ENCODE measurements at places on chromosomes 12 and 14.
A peak's percentile ranks its signal among the peaks of the same experiment; 100 is the strongest.

DNA sequence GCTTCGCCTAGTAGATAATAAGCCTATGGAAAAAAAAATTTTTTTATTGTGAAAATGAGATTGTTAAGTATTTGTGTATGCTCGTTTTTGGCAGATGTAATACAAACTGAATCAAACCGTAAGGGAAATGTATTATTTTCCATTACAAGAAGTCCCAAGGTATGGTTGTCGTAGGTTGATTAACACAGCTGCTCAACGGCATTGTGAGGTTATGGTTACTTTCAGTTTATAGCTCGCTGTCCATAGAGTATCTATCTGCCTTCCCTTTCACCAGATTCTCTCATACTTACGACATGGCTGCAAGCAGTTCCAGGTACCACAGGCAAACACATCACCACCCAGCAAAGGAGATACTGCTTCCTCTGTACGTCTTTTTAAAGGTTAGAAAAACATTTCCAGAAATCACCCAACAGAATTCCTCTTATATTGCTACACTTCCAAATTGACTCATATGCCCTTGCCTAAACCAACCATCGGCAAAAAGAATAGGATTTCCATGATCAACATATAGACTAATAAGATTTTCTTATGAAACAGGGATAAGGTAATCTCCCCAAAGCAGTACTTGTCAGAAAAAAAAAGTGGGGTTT lies 338.6 kb downstream of the SYT1 start:
- DNase-seq = no peak

- peak; percentile 61 for DNase-seq
Observed at GRCh38 chr12:109428037-109428629, 49.0 kb downstream of the KCTD10 start.

DNA sequence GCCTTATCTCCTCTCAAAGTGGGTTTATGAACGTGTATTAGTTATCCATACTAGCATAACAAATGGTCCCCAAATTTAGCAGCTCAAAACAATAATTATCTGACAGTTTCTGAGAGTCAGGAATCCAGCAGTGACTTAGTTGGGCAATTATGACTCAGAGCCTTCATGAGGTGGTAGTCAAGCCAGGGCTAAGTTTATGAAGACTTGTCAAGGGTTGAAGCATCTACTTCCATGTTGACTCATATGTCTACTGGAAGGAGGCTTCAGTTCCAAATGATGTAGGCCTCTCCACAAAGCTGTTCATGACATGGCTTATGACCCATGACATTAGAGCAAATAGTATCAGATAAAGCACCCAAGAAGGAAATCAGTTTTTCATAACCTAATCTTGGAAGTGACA lies 73.2 kb downstream of the IPO8 start:
- DNase-seq = no peak

DNA sequence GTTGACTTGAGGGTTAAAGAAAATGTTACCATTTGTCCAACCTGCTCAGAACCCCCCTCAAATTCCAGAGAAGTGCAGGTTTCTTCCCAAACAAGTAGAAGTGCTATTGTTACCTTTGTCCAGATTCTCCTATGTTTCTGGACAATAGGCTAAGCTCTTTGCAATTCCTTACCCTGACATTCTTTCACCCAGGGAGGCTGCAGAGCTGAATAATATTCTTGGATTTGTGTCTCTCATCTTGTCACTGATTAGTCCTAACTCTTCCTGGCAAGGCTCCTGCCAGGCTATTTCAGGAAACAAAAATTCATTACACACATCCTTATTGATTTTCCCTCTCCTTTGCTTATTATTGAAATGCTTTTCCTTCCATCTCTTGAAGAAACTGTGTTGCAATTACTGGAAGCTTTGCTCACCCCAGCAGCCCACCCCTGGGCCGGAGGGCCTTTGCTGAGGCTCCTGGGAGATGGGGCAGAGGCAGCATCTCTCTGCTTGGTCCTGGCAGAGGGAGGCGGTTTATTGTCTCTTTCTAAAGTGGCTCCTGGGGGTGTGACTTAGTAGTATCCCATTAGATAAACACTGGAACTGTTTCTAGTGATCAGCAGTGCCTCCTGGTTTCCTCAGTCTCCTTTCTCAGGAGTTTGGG lies 207.5 kb upstream of the PELI2 start:
- DNase-seq = no peak

DNA sequence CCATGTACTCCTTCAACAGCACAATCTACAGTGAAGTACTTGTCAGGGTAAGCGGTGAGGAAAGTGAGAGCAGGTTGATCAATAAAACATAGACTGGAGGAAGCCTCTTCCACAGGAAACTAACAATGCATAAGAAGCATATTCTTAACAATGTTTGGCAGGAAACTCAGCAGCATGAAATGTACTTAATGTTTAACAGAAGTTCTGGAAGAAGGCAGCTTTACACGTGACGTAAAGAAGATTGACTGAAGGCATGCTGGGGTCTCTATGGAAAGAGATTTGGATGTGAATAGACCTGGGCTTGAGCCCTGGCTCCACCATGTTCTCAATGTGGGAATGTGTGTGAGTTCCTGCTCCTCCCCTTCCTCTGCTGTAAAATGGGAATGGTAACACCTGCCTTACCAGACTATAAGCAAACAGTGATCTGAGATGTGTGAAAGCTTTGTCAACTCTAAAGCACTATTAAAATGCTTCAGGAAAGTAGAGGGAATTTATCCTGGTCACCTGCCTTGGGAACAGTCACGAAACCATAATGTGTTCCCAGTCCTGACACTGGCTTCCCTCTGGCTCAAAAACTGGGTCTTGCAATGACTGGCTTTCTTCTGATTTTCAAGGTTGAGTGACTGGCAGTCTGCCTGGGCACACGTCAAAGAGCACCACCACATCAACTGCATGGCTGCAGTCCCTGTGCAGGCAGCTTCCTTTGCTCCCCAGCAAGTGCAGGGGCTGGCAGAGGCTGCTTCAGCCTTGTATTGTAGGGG lies 384.6 kb downstream of the APAF1 start:
- no peak for DNase-seq

GRCh38 chr12:11827091-11828061 lies 177.9 kb downstream of the ETV6 start:
- no peak for DNase-seq

DNA sequence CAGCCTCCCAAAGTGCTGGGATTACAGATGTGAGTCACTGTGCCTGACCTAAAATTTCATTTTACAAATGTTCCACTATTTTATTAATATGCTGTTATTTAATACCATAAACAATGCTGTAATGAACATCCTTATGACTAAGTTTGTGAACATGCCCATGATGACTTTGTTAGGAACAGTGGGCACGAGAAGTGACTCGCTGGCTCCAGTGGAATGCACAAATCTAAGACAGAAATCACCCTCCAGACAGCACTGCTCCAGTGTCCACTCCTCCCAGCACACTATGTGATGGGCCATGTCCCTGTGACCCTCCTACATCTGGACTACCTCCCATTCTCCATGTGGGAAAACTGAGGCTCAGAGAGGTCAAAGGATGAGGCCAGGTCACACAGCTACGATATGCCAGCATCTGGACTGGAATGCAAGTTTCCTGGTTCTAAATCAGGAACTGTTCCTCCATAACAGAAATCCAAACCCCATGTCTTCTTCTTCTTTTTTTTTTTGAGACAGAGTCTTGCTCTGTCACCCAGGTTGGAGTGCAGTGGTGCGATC lies 57.9 kb downstream of the GPR68 start:
- DNase-seq = no peak

DNA sequence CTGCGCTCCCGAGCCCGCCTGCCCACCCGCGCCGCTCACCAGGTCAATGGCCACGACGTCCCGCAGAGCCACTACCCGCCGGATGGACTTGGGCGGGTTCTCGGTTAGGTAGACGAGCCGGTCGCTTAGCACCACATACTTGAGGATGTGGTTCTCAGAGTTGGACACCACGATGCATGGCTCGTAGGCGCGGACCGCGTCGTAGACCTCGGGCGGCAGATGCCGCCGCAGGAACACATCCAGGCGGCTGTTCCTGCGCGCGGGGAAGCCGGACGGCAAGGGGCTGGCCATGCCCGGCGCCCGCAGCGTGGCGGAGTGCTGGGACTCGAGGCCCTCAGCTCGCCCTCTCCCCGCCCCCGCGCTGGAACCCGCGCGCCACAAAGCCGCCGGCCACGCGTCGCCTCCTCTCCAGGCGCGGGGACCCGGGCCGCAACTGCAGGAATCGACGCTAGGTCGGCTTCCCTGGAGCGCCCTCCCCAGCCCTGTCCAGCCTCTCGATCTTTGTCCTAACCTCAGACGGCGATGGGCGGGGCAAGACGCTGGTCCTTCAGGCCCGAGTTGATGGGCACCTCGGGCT lies at the start of gene C12orf56:
C12orf56 (minus strand) TSS at position 484 of the 577 bp plus-strand sequence; CDS start at position 291, 193 bp downstream.
- DNase-seq = no peak

- no peak for DNase-seq
Observed at GRCh38 chr14:28412077-28412476, 354.5 kb upstream of the FOXG1 start.

DNA sequence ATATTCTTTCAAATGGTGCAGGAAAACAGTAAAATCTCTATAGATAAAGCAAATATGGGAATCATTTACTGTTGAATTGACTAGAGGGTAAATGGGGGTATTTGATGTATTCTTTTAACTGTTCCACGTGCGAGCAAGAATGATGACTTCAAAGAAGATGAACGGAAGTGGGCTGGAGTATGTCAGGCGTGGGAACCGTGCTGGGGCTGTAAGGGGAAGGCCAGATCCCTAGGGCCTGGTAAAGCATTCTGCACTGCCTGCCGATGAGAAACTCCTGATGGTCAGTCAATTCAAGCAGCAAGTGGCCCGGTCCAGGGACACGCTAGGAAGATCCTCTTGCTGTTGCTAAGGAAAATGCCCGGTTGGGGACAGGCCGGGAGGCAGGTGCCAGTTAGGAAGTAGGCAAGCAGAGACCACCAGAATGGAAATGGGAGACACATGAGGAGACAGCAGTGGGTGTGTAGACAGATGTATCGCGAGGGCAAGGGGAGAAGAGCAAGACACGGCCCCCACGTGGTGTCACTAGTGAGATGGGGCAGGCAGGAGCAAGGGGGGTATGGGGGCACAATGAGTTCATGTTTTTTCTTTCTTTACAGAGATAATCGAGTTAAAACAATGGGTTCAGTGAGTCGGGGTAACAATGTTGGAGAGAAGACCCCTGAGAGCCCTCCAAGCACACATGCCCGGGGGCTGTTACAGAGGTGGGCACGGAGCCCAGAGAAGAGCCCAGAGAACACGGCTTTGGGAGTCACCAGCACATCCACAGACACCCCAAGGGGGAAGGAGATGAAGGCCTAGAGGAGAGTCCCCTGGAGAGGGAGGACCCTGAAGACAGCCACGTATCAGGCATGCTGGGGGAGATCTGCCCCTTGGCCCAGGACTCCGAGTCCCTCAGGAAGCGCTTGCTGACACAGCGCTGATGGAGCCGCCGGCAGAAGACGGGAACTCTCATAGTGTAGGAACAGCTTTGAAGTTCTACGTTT lies 37.2 kb downstream of the FBXO21 start:
- DNase-seq = no peak

- DNase-seq = no peak
Observed at GRCh38 chr12:127981875-127982274, 285.1 kb upstream of the TMEM132C start.

DNA sequence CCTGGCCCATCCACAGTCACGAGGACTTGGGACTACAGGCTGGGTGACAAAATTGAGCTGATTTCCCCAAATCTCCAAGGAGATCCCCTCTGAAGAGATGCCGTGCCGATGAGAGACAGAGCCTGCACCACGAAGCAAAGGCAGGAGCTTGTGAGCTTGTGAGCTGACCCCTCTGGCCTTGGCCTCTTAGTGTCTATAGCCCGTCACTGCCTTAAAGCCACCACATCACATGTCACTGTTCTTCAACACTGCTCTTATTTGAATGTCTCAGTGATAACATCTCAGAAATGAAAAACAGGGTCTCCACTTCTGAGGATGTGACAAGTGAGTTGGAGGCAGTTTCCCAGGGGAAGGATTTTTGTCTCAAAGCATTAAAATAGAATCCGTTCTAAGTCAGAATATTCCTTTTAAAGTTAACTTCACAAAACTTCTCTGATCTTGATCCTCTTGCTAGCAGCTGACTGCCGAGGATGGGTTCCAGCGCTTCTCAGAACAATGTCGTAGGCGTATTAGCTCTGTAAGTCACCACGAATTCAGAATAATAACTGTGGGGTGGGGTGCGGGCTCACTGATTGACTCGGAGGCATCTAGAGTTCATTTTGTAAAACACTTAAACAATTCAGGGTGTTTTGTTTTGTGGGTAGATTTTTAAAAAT lies 37.5 kb downstream of the CHST11 start:
- no peak for DNase-seq

DNA sequence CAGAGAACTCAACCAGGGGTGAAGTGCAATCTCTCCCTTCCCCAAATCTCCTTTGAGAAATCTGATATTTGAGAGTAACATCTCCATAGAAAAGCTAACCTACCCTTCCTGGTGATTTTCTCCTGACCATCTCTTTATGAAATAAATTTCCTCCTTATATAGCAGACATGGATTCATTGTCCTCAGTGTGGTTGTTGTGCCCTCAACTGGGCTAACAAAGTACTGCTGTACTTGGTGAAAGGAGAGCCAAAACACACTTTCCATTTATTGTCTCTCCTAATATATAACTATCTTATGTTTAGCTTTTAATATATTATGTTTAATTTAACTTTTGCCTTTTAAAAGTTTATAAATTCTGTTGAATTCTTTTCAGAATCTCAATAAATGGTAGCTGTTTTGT lies 65.1 kb upstream of the SLCO1B1 start:
- DNase-seq = no peak

DNA sequence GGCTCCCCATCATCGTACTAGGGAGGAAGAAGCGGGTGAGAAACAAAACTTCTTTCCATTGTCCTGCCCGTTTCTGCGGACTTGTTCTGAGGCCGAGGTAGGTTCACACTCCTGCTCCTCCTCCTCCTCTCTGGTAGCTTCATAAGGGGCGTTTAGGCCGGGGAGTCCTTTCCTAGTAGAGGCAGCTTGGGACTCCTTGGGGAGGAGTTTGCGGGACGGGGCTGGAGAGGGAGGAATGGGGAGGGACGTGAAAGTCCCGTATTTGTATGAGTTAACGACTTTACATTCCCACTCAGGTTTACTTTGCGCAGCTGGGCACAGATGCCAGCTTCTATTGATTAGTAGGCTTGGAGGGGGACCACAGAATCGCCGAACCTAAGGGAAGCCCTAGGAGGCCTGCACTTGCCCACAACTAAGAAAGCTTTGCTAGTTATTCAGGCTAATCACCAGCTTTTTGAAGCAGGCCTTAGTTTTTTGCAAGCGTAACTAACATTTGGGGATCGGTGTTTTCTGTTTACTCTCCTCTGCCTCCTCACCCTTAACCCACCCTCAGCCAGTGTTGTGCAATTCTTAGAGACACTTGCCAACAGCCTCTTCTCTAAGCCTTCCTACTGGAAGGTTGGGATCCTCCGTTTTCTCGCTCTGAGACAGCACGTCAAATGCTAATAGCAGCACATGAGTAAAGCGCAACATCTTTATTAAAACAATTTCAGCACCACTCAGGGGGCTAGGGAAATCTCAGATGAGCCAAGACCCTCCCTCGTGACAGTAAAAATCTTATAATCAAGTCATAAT lies 499 bp downstream of the RNASE4 start:
- DNase-seq = no peak

- no peak for DNase-seq
Observed at GRCh38 chr14:25396128-25396527, 346.2 kb upstream of the STXBP6 start.

GRCh38 chr14:96514694-96515093 lies 12.5 kb downstream of the PAPOLA start:
- no peak for DNase-seq

Measured in activated T-helper 2 cell treated with anti-CD3 and anti-CD28 coated beads, Interferon-gamma antibody, Interleukin-2, Interleukin-4, amounts not matched to agents 10 μg/mL and 5 μg/mL and 100 μg/mL, durations not matched to agents 14 hours and 24 hours and 36 hours (primary cell).